ENCODE measurements at places on chromosomes 4 and X.

GRCh38 chr4:37666625-37667071 is 19.5 kb downstream of the RELL1 start:
- peak; percentile 90 for DNase-seq

- peak; percentile 63 for DNase-seq
Measured at GRCh38 chr4:74376888-74377483, 12.0 kb downstream of the EREG start.

DNA sequence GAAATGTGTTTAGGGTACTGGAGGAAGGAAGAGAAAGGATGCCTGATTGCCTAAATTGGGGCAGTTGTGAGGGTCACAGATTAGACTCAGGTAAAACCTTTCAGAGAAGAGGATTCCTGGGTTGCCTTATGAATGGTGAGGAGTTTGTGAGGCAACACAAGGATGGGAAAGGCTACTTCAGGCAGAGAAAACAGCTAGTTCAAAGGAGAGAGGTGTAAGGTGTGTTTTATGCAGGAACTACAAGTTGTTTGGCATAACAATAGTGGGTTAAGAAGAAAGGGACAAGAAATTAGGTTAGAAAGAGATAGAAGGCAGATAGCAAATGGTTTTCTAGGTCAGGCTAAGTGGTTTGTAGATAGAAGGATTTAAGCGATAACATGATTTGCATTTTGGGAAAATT is 75.1 kb upstream of the PGRMC2 start:
- no peak for DNase-seq

DNA sequence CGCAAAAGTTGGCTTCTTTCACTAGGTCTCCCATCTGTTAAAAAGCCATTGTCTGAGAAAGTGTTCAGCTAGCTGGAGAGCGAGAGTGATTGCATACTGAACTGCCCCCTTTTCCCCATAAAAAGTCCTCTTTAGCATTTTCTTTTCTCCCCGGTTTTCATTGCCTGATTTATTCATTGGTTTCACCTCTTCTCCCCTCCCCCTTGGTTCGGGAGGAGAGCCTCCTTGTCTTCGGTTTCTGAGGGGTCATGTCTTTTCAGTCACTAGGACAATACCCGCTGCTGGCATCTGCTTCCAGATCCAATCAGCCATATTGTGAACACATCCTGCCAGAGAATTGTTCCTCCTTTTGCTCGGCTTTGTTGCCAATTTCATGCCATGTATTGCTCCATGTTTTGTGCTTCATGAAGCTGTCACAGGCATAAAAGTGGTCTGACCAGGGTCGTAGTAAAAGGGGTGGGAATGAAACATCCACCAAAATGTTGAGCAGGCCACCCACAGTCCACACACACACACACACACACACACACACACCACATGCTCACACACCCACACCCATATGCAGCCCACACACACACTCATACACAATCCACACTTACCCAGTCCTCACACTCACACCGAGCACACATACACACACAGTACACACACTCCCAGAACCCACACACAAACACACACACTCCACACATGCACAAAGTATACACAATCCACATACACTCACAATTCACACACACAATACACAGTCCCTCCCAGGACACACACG is 136.0 kb downstream of the NKX6-1 start:
- no peak for DNase-seq

- DNase-seq = no peak
Measured at GRCh38 chrX:12985331-12985730, 10.4 kb downstream of the TMSB4X start.

GRCh38 chrX:144791298-144791697 is 456.0 kb upstream of the SPANXN1 start:
- no peak for DNase-seq
